Activated naive CD4-positive, alpha-beta T cell treated with anti-CD3 and anti-CD28 coated beads, Interleukin-2, amount 10 ng/mL, durations not matched to agents 7 days and 5 days (primary cell): ENCODE measurements at places on chromosomes 2 and 18.

- DNase-seq, result no peak
Observed at GRCh38 chr18:10399465-10399864, 55.0 kb upstream of the APCDD1 start.

- DNase-seq, result no peak
Observed at GRCh38 chr2:235496239-235496621, 2.4 kb downstream of the AGAP1 start.

GRCh38 chr2:6353669-6354068, 512.0 kb downstream of the CMPK2 start:
- no peak for DNase-seq

- DNase-seq, result no peak
Observed at GRCh38 chr2:46779447-46779941, 136.1 kb downstream of the MCFD2 start.

- no peak for DNase-seq
Observed at GRCh38 chr2:165361514-165361913, 108.0 kb upstream of the CSRNP3 start.

DNA sequence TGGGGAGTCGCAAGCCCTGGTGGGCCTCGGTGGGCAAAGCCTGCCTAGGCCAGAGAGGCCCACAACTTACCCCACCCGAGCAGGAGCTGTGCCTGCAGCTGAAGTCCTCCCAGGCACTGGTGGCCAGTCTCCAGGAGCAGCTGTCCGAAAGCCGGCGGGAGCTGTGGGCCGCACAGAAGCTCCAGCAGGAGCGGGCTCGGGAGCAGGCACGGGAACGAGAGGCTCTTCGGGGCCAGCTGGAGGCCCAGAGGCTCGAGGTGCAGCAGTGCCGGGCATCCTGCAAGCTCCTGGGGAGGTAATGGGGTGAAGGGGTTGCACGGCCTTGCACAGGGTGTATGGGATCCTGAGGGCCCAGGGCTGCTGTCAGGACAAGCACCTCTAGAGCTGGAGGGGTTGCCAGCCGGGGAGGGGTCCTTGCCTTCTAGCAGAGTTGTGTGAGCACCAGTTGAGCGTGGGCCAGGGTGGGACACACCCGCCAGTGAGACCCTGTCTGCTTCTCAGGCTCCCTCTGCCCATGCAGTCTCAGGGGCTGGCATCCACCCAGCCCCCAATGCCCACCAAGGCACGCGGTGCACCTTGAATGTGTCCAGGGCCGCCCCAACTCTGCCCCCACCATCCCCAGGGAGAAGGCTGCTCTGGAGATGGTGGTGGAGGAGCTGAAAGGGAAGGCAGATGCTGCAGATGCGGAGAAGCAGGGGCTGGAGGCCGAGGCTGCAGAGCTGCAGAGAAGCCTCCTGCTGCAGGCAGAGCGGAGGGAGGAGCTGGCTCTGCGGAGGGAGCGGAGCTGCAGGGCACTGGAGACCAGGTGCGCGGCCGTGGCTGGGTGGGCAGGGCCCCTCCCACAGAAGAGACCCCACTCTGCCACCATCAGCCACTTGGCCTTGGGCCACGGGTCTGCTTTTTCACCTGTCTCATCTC, 27.2 kb downstream of the CROCC2 start:
- no peak for DNase-seq
